WTC11 (cell line): ENCODE measurements at places on chromosomes 6 and 20.
A peak's percentile ranks its signal among the peaks of the same experiment; 100 is the strongest.

GRCh38 chr6:27281569-27281968 is 30.5 kb downstream of the POM121L2 start:
- DNase-seq: no peak

DNA sequence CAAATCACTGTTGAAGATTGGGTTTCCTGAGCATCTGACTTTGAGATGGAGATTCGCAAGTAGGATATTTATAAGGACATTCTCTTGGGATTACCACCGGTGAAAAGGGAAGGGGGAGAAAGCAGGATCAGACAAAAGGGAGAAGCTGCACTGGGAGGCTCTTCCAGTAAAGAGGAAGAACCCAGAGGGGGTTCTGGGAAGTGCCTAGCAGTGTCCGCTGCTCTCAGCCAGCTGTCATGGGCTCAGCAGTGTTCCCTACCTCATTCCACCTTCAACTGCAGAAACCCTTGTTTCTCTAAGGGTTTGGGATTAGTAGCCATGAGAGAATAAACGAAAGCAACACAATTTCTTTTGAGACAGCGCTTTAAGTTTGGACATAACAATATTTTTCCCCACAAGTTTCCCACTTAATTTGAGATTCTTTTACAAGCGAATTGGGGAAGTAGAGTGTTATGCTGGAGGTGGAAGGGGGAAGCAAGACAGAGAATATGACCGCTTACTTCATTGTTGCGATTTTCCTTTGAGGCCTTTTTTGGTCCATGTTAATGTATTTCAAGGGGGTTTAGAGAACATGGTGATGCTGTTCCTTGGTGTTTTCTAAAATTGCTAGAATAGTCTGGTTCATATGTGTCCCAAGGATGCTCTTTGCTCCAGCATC is 154.5 kb upstream of the SCGN start:
- DNase-seq: no peak

GRCh38 chr20:10427060-10427692 is 6.8 kb downstream of the MKKS start:
- DNase-seq: peak; percentile 34

GRCh38 chr6:53493635-53494025 is 51.3 kb downstream of the GCLC start:
- DNase-seq: no peak

- no peak for DNase-seq
These were observed 117.2 kb downstream of the OTOR start for GRCh38 chr20:16865406-16865805.

DNA sequence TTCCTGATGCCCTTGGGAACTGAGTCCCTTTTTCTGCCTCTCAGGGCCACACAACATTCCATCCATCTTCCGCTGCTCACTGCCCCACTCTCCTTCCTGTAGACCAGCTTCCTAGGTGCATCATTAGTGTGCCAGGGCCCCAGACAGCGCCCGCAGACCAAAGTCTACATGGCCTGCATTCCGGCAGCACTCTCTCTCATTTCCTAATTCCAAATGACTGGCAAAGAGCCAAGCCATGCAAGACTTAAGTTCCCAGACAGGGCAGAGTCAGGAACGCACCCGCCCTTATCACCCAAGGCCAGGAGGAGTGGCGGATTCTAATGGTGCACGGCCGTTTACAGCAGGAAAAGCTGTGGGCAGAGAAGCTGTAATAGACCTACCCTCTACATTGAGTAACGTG is 159.8 kb upstream of the ARID1B start:
- DNase-seq: no peak

DNA sequence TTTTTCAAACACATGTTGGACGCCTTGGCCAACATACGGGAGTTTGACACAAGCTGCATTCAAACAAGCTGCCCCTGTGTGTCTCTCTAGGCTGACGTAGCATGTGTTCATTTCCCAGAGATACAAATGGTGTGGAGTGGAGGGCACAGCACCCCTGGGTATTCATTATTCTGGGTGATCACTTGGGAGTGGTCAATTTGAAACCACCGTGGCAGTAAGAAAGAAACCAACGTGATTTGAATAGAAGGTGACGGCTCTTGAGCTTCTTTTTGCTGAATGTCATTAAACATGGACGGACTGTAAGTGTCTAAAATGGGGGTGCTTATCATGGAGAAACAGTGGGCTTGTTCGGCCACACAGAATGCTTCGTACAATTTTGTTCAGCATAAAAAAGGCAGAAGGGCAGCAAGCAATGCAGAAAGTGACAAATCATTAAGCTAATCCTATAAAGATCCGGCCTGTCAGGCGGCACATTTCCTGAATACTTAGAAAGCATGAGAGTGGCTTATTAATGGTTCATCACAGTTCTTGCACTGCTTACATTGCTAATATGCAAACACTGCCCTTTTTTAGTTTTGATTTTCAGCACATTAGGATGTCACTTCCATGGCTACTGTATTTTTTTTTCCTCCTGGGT is 1261.9 kb upstream of the CITED2 start:
- DNase-seq: no peak

DNA sequence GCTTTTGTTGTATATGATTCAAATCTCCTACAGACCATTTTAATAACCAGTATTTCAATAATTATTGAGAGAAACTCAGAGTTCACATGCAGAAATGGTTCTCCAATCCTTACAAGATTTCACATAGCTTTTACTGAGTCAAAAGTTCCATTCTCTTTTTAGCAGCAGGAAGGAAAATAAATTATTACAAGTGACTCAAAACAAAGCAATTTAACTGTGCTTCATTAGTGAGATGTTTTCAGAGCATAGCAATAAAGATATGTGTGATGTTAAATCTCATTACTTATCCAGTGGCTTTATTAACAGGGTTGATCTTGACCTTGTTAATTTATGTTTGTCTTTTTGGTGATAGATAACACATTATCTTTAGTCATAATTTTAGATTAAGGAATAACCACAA is 22.0 kb downstream of the KIF13A start:
- no peak for DNase-seq

GRCh38 chr6:84766118-84766798 is 1.9 kb upstream of the TBX18 start:
- peak; percentile 41 for DNase-seq

- no peak for DNase-seq
These were observed 93.7 kb upstream of the PTPN1 start for GRCh38 chr20:50416269-50417022.

DNA sequence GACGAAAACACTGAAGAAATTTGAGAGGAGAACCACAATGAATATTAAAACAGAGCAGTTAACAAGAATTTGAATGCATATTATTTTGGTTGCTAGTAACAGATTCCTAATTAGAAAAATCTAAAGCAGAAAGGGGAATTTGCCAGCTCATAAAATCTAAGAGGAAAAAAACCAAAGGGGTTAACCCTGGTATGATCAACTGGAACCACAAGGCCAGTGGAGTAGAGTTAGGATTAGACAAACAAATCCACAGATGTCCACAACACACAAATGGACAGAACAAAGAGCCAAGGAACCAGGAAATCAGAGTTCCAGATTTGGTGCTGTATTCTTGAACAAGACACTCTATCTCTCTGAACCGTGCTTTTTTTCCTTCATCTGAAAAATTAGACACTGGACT is 195.0 kb downstream of the TASP1 start:
- DNase-seq: no peak

- DNase-seq: no peak
These were observed 32.1 kb upstream of the SLC22A1 start for GRCh38 chr6:160089534-160089897.

DNA sequence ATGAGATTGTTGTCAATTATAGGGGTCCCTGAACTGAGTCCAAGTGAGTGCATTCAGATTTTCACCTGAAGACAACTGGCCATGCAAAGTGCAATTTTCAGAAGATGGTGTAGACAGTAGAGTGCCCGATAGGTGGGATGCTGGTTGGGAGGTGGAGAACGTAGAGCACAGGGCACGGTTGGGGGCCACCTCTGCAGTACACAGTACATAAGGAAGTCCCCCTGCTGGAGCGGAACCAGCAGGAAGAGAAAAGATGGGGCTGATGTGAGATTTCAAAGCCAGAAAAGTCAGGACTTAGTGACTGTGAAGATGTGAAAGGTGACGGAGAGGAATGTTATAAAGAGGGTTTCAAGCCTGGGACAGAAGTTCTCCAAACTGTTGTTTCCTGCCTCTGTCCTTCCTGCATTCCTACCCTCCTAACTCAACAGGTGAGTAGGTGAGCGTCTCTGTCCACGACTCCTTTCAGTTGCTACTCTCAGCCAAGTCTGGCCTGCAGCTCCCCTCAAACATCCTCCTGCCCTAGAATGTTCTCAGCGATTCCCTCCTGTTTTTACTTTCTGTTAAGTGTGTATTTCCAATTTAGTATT is 330.8 kb downstream of the PRL start:
- DNase-seq: no peak

GRCh38 chr6:130776287-130776925 is 50.8 kb upstream of the SMLR1 start:
- DNase-seq: no peak

DNA sequence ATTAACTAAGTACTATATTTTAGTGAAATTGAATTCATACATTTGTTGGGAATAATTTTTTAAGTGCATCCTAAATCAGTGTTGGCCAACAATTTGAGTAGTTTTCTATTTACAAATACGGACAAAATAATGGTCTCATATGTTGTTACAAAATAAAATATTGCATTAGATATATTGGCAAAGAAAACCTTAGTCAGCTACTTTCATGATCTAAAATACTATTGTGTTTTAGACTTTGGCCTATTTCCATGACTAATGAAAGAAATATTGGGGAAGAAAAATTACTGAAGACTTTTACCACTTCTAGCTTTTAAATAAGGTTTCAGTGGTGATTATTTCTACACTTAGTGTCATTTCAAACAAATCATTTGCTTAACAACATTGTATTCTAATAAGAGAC is 498.0 kb downstream of the KHDRBS2 start:
- no peak for DNase-seq

- peak; percentile 83 for DNase-seq
These were observed 792 bp downstream of the SNAP25 start for GRCh38 chr20:10219452-10219791.

GRCh38 chr20:45229264-45230056 is 8.3 kb downstream of the SEMG2 start:
- DNase-seq: peak; percentile 90

- DNase-seq: no peak
These were observed 372.9 kb downstream of the DOK5 start for GRCh38 chr20:54848262-54848661.

GRCh38 chr6:32254761-32255198 is 30.9 kb upstream of the NOTCH4 start:
- peak; percentile 24 for DNase-seq

- DNase-seq: no peak
These were observed 15.7 kb upstream of the ENPP1 start for GRCh38 chr6:131792091-131792496.

- DNase-seq: no peak
These were observed 23.9 kb upstream of the MICB start for GRCh38 chr6:31473780-31474761.

DNA sequence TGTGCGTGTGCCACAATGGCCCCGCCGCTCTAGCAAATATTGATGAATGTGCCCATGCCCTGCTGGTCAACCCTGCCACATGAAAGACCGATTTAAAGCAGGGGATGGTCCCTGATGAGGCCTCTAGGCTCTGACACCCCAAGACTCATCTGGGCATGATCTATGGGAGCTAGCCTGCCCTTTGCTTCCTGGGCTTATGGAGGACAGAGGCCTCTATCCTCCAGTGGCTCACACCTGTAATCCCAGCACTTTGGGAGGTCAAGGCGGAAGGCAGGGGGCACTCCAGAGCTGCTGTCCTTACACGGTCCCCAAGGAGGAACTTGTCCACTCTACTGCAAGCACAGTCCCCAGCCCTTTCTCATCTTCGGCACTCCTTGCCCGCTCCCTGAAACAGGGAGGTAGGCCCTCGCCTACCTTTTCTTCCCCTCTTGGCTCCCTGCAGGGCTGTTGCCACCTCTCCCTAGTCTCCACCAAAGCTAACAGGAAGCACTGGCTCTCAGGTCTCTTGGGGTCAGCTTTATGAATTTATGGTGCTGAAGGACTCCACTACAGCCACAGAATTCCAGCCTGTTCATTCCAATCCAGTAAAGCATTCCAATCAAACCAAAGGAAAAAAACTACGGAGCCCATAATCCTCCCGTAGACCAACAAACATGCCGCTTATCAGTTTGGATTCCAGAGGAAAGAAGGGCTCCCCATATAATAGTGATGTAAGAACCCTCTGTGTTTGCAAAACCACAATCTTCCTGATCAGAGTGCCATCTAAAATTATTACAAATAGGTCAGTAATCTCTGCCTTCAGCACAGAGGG is 48.7 kb upstream of the FOXQ1 start:
- DNase-seq: peak; percentile 51

- DNase-seq: peak; percentile 54
These were observed 38.7 kb upstream of the SLC22A2 start for GRCh38 chr6:160297310-160297709.

DNA sequence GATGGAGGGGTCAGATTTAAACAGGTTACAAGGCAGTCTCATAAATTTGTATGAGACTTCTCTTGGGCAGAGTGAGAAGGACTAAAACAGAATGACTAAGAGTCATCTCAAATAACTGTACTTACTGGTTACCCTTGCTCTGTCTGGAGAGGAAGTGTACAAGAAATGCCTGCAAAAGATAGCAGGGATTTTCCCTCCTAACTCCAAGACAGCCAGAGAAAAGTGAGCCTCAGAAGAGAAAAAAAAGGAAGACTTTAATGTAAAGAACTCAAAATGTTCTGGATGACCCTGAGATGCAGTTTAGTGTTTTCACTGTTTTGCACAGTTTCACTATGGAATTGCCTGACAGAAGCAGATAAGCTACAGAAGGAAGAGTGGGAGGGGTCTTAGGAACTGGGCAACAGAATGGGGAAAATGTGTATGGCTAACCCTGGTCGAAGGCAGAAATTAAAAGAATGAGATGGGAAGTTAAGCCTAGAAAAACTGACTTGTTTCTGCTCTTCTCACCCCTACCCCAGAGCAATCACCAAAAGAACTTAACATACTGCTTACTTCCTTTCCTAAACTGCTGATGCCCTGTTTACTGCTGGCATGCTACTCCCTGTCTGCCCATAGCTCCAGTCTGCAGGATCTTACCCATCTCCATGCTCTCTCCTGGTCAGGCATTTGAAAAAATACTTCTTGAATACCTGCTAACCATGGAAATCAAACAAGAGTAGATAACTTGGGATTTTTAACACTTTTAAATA is 98.1 kb upstream of the MARCKS start:
- DNase-seq: no peak
